Muscle of arm (tissue), 14 donors: ENCODE measurements at places on chromosomes 7 and 10. TPM values are rescaled to one million over a fixed set of nuclear protein-coding genes. Genes with fewer than 3 reads are reported as not detected.

SLC39A12 gene
- not detected for polyA plus RNA-seq

AGAP6 gene
- 24.6 TPM for polyA plus RNA-seq

AKR1C4 gene
- polyA plus RNA-seq = not detected

TLL2 gene
- 1.8 TPM for polyA plus RNA-seq

BMPER gene
- 11.0 TPM for polyA plus RNA-seq

DNAH11 gene
- polyA plus RNA-seq = 0.52 TPM

ANKRD61 gene
- polyA plus RNA-seq = 0.57 TPM

VWA2 gene
- polyA plus RNA-seq = 2.6 TPM

SFXN4 gene
- polyA plus RNA-seq = 29.4 TPM

TLX1 gene
- polyA plus RNA-seq = not detected

POLR2J2 gene
- polyA plus RNA-seq = 8.0 TPM

SPDYE9 gene
- 0.14 TPM for polyA plus RNA-seq

RELN gene
- 3.0 TPM for polyA plus RNA-seq

UNCX gene
- not detected for polyA plus RNA-seq

PON3 gene
- polyA plus RNA-seq = 5.1 TPM
